Hepatocyte (in vitro differentiated cells): ENCODE measurements at places on chromosomes 7 and 10.

- no peaks in the 10 kb centered on the region for H3K36me3 ChIP-seq
- peak overlapping the region; percentile 86 for H3K27ac ChIP-seq
- H3K4me1 ChIP-seq = peaks cover 7% of the 10 kb centered on the region
Measured at GRCh38 chr10:32417911-32418547, 27.9 kb upstream of the CCDC7 start.

DNA sequence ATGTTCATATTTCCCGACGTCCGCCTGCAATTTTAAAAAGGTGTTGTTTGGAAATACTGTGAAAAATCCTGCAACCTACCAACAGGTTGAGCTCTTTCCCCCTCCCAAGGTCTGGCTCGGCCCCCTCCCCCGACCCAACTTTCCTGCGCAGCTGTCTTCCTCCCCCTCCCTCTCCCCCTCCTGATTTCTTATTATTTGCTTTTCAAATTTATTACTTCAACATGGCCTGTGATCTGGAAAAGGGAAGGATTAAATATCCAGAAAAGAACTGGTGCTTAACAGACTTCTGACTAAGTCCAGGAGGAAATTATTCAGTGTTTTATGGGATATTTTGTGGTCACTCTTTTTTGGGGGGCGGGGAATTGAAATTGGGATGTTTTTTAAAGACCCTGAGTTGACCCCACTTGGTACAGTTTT lies 2.4 kb downstream of the ARID5B start:
- H3K27me3 ChIP-seq = no peaks in the 10 kb centered on the region
- peak; percentile 75 for DNase-seq
- H3K4me3 ChIP-seq = peak overlapping the region; percentile 70
- H3K4me1 ChIP-seq = peaks cover 9% of the 10 kb centered on the region

- DNase-seq = no peak
- no peak overlapping the region for H3K27ac ChIP-seq
- H3K4me3 ChIP-seq = no peak overlapping the region
- no peaks in the 10 kb centered on the region for H3K27me3 ChIP-seq
Measured at GRCh38 chr7:110720626-110721025, 370.3 kb upstream of the LRRN3 start.

DNA sequence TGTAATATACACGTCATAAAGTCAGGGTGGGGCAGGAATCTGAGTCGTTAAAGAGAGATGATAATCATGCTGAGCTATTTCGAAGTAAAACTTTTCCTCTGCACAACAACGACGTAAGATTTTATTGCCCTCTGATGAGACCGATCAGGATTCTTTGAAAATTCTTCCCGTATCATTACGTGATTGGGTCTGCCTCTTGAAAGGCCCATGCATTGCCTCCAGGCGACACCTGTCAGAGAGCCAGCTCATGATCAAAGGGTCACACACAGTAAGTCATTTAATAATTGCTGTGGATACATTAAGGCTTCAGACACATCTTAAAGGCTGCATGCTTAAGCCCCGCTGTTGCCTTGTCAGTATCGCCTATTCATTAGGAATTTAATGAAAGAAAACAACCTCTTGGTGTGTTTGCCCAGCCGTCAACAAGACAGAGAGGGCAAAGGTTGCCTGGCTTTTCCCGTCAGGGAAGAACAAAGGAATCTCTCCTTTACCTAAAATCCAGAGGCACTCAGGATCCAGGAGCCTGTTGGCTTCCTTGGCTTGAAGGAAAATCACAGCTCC lies 189.0 kb upstream of the SH2B2 start:
- H3K4me3 ChIP-seq = no peak overlapping the region
- H3K27me3 ChIP-seq = no peaks in the 10 kb centered on the region
- peak; percentile 64 for DNase-seq

DNA sequence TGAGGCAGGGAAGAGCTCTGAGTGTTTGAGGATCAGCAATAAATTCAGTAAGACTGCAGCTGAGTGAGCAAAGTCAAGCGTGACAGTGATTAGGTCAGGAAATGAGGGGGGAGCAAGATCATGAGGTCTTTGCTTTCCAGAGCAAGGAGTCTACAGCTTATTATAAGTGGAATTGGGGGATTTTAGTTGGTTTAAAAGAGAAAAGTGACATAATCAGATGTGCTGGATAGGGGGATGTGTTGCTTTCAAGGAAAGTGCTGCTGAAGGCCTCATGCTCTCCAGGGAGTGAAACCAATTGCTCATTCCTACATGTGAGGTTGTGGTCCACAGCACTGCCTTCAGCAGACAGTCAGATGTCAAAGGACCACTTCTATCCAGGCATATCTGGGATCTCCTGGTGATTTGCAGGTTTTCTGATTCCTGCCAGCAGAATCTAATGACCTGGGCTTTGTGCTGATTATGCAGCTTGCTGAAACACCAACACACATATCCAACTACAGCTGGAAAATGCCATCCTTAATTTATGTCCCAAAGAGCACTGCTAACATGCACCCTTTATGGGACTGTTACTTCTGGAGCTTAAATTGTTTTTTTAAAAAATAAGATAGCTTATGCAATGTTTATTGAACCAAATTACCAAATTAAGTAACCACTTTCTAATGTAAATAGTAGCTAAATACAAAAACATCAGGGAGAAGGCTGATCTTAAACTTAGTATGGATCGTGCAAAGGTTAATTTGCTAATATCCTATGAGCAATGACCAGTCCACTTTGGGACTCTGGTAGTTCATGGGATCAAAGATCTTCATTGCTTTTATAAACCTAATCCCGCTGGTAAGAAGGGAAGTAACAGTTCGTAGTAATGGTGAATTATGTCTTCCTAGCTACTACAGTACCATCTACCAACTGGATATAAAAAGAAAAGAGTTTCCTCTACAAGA lies 607.6 kb downstream of the KCNMA1 start:
- no peak for DNase-seq
- no peak overlapping the region for H3K4me3 ChIP-seq
- no peak overlapping the region for H3K27ac ChIP-seq
- no peaks in the 10 kb centered on the region for H3K4me1 ChIP-seq

GRCh38 chr10:70475661-70476060 lies 2.9 kb upstream of the PALD1 start:
- peaks cover 6% of the 10 kb centered on the region for H3K4me1 ChIP-seq
- no peaks in the 10 kb centered on the region for H3K36me3 ChIP-seq
- no peak overlapping the region for H3K27ac ChIP-seq
- H3K4me3 ChIP-seq = no peak overlapping the region
- no peak for DNase-seq

DNA sequence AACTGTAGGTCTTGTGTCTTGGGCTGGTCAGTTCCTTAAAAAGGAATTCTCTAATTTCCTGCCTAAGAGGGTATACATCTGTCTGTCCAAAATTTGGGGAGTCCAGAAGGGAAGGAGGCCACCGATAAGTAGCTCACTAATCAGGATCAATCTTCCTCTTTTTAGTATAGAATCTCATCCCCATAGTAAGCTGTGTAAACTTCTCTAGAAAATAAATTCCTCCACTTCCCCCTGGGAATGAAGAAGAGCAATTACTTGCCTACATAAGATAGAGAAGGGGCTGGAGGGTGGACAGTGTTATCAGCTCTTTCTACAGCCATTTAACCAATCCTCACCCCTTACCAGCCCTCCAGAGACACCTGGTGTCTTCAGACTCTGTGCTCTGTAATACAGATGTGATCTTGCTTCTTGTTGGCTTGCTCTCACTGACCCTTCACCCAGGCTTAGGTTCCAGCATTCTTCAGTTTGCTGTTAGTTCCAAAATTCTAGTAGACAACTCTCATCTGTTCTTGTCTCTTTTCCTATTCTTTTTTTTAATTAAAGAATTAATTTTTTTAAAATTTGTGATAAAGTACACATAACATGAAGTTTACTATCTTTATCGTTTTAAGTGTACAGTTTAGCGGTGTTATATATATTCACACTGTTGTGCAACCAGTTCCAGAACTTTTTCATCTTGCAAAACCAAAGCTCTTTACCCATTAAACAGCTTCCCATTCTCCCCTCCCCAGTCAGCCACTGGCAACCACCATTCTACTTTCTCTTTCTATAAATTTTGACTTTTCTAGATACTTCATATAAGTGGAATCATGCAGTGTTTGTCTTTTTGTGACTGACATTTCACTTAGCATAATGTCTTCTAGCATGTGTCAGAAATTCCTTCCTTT lies 6.5 kb upstream of the PRKAR2B start:
- H3K27me3 ChIP-seq = no peaks in the 10 kb centered on the region
- H3K36me3 ChIP-seq = no peaks in the 10 kb centered on the region
- no peak for DNase-seq
- no peak overlapping the region for H3K27ac ChIP-seq
- no peaks in the 10 kb centered on the region for H3K4me1 ChIP-seq
- H3K4me3 ChIP-seq = no peak overlapping the region

DNA sequence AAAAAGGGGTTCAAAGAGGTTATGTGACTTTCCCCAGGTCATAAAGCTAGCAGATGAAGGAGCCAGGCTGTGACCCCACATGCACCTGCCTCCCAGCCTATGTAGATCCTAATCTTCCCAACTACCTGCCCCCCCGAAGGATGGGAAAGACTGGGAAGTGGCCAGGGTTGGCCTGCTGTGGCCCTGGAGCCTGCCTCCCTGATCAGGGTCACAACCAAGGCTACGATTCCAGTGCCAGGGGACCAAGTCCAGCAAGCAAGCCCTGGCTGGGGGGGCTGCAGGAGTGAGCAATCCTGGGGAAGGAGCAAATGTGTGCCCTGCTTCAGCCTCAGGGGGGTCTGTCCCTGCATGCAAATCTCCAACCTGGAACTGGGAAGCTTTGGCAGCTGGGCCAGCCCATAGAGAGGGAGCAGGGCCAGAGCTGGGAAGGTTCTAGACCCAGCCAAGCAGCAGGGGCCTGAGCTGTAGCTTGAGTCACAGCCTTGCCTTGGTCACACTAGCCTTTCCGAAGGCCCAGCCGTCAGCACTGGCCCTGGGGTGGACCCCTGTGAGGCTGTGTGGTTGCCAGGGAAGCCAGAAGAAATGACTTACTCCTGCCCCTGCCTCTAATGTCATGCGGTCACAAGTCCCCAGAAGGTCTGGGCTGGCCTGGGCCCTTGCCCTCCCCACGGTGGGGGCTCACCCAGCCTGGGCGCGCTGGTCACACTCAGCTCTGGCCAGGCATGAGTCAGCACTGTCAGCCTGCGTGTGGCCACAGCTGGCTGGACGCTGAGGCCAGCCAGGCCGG lies 96.4 kb upstream of the ZMIZ1 start:
- no peak overlapping the region for H3K4me3 ChIP-seq
- H3K4me1 ChIP-seq = peaks cover 29% of the 10 kb centered on the region
- no peaks in the 10 kb centered on the region for H3K27me3 ChIP-seq

DNA sequence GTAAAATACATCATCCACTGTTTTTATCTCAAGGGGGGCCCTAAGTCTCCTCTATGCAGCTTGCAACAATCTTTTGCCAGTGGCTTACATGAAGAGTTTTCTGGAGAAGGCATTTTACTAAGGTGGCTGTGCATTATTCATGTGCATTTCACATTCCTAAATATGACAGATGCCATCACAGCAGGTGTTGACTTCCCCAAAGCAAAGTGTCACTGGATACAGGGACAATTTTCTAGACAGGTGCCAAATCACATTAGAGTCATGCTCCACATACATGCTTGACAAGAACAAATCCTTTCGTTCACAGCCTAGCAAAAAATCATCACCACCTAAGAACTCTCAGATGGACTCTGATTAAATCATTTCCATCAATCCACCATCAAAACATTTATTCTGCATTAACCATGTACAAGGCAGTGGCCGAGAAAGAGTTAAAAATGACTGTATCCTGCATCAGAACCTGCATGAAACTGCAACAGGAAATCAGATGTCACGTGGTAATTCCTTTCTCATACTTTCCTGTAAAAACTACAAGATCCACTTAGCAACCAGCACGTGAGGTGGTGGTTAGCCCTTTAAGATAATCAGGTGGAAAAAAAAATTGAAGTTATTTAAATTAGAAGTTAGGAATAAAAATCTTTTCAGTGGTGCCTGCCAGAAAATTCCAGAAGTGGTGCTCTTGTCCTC lies 88.2 kb upstream of the AFAP1L2 start:
- no peak for DNase-seq
- no peaks in the 10 kb centered on the region for H3K27me3 ChIP-seq
- H3K4me3 ChIP-seq = no peak overlapping the region
- H3K36me3 ChIP-seq = no peaks in the 10 kb centered on the region

DNA sequence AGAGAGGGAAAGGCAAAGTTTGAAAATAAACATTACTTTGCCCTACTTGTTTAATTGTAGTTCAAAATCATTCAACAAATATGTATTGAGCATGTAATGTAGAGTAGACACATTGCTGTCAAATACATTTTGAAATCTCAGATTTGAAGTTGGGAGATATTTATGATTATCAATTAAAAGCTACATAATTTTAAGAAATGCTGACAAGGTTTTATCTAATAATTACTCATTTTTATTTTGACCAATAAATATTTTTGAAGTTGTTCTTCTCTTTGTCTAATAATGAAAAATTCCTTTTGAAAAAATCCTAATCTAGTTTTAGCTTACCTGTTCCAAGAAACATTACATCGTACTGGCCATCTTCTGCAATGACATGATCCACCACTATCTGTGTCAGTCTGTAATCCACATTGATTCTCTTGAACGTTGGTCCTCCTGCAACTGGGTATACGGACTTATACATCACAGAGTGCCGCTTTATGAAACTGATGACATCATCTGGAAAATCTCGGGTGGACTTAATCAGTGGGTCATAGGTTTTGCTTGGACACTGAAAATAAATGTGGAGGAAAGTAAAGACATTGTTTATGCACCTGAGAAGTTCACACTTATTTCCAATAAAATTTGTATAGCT lies 164.7 kb downstream of the SEMA3D start:
- H3K27ac ChIP-seq = no peak overlapping the region
- DNase-seq = no peak
- H3K36me3 ChIP-seq = no peaks in the 10 kb centered on the region
- no peaks in the 10 kb centered on the region for H3K27me3 ChIP-seq
- peaks cover 7% of the 10 kb centered on the region for H3K4me1 ChIP-seq
- H3K4me3 ChIP-seq = no peak overlapping the region

DNA sequence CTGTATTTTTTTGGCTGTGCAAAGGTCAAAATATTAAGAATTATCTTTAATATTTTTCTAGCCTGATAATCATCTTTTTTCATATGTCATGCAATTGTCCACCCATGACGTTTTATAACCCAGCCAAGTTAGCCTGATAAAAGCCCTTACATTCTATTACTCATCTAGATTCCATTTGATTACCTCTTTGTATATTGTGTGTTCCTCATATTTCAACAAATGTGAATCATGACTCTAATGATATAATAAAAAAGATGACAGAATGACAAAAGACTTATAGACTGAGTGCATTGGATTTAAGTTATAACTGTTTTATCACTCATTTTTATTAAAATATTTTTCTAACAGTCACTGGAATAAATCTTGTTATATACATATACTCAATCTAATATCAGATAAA lies 1560.0 kb upstream of the LRRTM3 start:
- no peak for DNase-seq
- no peaks in the 10 kb centered on the region for H3K4me1 ChIP-seq
- no peaks in the 10 kb centered on the region for H3K36me3 ChIP-seq
- H3K27me3 ChIP-seq = no peaks in the 10 kb centered on the region

DNA sequence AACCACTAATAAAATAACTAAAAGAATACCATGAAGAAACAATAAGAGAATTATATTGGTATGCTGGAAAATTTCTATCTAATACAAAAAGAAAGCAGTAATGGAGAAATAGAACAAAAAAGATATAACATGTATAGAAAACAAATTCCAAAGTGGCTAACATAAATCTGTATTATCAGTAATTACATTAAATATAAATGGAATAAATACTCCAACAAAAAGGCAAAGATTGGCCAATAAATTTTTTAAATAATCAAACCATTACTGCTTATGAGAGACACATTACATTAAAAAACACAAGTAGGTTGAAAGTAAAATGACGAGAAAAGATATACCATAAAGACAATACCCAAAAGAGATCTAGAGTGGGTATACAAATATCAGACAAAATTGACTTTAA lies 90.0 kb downstream of the ARHGAP22 start:
- H3K27ac ChIP-seq = no peak overlapping the region
- DNase-seq = no peak
- no peaks in the 10 kb centered on the region for H3K4me1 ChIP-seq
